Stimulated activated CD4-positive, alpha-beta T cell treated with anti-CD3 and anti-CD28 coated beads, Interleukin-1b, Interleukin-23, amount 100 ng/mL, for 1 hour (primary cell): ENCODE measurements at places on chromosomes 6 and 20.

DNA sequence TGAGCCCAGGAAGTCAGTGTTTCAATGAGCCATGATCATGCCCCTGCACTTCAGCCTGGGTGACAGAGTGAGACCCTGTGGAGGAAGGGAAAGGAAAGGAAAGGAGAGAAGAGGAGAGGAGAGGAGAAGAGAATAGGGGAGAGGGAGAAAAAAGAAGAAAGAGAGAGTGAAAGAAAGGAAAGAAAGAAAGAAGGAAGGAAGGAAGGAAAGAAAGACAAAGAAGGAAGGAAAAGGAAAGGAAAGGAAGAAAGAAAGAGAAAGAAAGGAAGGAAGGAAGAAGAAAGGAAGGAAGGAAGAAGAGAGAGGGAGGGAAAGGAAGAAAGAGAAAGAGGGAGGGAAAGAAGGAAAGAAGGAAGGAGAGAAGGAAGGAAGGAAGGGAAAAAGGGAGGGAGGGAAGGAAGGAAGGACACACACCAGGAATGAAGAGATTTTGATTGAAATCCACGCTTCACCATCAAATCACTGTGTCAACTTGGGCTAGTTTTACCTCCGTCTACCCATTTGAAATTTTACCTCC lies 14.3 kb downstream of the WFDC8 start:
- DNase-seq: no peak

DNA sequence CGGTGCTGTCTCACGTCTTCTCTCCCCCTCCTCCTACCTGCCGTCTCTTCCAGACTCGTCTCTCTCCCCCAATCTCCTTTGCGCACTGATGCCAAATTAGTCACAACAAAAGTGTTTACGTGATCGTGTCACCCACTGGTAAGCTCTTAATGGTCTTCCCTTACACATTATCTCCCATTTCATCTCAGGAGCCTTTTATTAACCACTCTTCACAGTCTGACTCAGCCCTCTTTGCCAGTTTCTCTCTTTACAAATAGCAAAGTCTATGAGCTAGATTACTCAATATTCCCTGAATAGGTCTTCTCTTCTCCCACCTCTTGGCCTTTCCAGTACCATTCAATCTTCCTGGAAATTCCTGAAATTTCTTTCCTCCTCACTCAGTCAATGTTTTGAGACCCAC lies 247.0 kb downstream of the ESR1 start:
- no peak for DNase-seq

DNA sequence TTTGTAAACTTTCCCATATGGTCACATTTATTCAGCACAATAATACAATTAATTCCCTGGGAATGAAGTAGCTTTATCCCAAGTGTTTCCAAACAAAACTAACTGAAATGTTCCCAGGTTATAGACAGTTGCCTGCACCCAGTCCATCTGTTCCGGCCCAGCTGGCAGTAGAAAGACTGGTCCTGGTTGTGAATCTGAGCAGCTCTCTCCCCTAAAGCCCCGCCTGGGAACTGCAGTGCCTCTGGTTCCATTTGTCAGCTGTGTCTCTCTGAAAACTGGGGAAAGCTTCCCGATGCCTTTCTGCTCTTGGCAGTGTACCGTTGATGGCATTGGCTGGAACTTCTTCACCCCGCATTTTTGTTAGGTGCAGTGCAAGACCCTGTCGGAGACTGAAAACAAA lies 8.7 kb downstream of the MTHFD1L start:
- DNase-seq: no peak

DNA sequence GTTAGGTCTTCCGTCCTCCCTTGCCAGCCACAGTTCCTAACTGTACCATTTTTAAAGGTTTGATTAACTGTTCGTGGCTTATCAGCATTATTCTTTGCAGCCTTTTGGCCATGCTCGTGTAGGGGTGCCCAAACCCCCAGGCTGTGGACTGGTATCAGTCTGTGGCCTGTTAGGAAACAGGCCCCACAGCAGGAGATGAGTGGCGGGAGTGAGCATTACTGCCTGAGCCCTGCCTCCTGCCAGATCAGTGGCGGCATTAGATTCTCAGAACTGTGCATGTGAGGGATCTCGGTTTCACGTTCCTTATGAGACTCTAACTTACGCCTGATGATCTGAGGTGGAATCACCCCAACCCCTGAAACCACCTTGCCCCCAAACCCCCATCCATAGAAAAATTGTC lies 79.3 kb downstream of the TBC1D7 start:
- DNase-seq: no peak

- DNase-seq: no peak
Observed at GRCh38 chr6:30826961-30827342, 57.4 kb upstream of the DDR1 start.

DNA sequence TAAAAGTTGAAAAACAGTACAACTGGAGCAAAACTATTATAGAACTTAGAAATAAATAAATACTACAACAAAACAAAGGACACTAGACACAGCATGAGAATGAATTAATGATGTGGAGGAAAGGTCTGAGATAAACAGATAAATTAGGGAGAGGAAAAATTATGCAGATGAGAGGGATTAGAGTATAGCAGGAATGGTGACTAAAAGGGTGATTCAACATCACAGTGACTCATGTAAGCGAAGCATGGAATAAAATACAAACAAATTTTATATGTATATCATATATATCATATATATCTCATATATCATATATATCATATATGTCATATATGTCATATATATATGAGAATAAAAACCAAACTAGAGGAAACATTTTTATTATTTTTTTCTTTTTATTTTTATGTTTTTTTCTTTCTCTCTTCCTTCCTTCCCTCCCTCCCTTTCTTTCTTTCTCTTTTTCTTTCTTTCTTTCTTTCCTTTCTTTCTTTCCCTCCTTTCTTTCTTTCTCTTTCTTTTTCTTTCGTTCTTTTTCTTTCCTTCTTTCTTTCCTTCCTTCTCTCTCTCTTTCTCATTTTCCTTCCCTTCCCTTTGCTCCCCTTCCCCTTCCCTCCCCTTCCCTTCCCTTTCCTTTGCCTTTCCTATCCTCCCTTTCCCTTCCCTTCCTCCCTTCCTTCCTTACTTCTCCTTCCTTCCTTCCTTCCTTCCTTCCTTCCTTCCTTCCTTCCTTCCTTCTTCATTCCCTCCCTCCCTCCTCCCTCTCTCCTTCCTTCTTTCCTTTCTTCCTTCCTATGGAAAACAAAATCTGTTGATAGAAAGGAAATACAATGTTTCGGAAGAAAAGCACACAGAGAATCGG lies 1014.6 kb downstream of the GRIK2 start:
- DNase-seq: no peak

GRCh38 chr6:38632490-38632889 lies 7.2 kb downstream of the BTBD9 start:
- no peak for DNase-seq
